ENCODE measurements at places on chromosomes 16 and 17.

- DNase-seq = no peak
These were observed 36.6 kb downstream of the BAHCC1 start for GRCh38 chr17:81431545-81432482.

DNA sequence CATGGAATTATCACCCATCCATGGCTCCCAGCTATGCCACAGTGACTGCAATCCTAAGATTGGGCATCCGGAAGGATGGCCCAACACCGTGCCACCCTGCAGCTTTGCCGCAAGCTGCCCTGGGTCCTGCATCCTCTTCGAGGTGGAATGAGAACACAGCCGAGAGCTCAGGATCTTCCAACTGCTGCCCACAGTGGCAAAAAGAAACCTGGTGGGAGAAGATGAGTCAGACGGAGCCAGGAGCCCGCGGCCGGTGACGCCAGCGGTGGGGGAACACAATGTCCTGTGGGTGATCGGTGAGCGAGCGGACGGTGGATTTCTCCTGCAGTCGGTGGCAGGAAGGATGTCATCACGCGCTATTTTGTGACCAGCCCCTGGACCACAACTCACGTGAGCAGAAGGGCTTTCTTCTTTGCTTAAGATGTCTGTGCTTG lies 20.1 kb downstream of the CD7 start:
- peak; percentile 82 for DNase-seq

GRCh38 chr16:80804526-80805383 lies at the start of gene CDYL2:
Gene CDYL2 (minus strand): TSS chr16:80804598. CDS start chr16:80804173, 425 bp downstream.
- peak; percentile 69 for DNase-seq

- no peak for DNase-seq
These were observed 26.3 kb downstream of the TXNDC11 start for GRCh38 chr16:11716336-11716735.

- no peak for DNase-seq
These were observed 38.4 kb downstream of the CHD9NB start for GRCh38 chr16:53014287-53014686.

GRCh38 chr16:89489040-89489897 lies 1.1 kb downstream of the ANKRD11 start:
- DNase-seq = peak; percentile 96

DNA sequence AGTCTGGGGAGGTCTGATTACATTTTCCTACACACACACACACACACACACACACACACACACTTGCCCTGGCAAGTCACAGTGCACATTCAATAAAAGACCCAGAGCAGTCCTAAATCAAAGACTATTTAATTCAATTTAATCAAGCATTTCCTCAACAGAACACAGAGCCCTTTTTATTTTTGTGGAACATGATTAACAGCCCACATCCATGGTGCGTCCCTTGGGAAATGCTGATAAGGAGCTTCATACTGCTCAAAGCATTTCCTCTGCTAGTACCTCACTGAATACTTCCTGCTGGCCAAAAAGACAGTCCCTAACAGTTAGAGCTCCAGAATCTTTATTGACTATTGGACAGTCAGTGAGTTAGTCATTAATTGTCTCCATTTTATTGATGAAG lies 43.1 kb upstream of the MYH10 start:
- DNase-seq = peak; percentile 57

DNA sequence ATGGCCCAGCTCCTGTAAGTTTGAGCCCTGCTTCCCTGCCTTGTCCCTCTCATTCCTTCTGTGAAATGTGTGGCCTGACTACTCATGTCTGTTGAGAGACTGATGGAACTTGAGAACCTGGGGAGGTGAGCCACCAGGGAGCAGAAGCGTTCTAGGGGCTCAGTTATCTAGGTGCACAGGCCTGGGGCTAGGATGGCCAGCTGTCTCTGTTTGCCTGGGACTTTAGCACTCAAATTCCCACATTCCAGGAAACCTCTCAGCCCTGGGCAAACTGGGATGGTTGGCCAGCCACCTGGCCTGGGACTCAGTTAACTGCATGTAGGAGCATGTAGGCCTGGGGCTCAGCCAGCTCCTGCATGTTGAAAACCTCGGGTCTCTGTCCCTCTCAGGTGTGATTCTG lies 9.3 kb upstream of the EPN3 start:
- DNase-seq = no peak

DNA sequence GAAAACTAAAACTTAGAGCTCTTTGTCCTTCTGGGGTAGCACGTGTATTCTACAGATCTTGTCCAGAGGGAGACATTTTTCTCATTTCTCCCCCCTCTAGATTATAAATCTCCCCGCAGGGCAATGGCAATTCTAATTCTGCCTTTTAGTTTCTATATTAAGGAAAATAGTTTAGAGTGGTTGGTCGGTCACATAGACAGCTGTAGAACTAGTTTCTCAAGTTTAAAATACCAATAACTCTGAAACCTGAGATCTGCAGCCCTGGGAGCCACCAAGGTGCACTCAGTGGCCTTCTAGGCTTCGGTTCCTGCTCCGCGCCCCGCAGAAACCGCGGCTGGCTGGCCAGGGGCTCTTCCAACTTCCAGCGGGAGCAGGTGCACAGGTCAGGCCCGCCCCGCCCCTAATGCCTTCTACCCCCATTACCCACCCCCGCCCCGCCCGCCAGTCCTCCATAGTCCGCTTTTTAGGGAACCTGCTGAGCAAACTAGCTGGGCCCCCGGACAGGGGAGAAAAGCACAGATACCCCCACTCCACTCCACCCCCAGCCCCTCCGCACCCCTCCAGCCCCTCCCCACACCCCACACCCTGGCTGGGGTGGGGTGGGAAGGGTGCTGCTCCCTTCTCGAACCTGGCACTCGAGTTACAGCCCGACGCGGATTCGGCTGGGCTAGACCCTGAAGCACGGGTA lies 431 bp downstream of the SLFN11 start:
- peak; percentile 17 for DNase-seq

GRCh38 chr17:79645777-79646088 lies 34.9 kb upstream of the RBFOX3 start:
- DNase-seq = no peak

DNA sequence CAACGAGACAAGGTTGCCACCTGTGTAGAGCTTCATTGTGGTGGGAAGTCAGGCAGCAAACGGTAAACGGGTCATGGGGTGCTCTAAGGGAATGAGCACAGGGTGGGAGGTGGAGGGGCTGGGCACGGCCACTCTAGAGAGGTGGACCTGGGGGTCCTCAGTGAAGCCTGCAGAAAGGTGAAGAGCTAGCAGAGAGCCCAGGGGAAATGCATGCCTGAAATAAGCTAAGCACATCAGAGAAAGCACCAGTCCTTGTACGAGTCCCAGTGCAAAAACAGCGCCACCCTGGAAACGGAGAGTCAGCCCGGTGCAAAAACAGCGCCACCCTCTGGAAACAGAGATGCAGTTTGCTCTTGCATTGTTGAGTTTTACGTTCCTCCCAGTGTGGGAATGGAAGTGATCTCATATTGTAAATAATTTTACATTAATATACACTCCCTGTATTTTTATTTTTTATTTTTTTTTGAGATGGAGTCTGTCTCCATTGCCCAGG lies 65.0 kb downstream of the TBC1D16 start:
- DNase-seq = peak; percentile 18

DNA sequence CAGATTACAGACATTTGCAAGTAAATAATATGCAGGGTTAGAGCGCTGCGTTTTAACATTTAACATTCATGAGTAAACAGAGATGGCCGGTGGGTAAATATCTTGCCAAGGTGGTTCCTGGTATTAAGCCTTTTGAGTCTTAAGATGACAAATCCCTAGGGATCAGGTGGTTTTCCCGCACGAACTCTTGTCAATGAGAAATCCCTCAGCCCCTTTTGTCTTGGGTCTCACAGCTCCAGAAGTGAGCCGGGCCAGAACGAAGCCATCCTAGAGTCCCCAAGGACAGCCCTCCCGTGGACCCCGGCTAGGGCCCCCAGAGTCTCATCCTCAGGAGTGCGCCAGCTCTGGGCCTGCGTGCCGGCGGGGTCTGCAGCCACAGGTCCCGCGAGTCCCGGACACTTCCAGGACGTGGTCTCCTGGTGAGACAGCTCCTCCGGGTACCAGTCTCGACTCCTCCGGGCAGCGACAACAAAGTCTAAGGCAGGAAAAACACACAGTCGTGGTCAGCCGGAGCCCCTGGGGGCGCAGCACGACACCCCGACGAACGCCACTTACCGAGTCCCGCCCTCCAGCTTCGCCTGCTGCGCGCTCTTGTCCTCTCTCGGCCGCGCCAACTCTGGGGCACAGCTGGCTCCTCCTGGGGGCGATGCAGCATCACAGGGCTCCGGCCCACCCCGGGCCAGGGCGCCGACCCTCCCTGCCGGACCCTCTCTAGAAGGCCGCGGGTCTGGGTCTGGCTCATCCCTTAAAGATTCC lies 13.3 kb downstream of the MIS12 start:
- peak; percentile 33 for DNase-seq

DNA sequence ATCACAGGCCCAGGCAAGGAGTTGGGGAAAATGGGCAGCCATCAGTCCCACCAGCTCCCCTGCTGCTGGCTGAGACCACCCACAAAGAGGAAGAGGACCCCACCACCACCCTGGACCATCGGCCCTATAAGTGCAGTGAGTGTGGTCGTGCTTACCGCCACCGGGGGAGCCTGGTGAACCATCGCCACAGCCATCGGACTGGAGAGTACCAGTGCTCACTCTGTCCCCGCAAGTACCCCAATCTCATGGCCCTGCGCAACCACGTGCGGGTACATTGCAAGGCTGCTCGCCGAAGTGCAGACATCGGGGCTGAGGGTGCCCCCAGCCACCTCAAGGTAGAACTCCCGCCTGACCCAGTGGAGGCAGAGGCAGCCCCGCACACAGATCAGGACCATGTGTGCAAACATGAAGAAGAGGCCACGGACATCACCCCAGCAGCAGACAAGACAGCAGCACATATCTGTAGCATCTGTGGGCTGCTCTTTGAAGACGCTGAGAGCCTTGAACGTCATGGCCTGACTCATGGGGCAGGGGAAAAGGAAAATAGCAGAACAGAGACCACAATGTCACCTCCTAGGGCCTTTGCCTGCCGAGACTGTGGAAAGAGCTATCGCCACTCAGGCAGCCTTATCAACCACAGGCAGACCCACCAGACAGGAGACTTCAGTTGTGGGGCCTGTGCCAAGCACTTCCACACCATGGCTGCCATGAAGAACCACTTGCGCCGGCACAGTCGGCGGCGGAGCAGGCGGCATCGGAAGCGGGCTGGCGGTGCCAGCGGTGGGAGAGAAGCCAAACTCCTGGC lies 3.6 kb downstream of the ZNF646 start:
- DNase-seq = no peak

DNA sequence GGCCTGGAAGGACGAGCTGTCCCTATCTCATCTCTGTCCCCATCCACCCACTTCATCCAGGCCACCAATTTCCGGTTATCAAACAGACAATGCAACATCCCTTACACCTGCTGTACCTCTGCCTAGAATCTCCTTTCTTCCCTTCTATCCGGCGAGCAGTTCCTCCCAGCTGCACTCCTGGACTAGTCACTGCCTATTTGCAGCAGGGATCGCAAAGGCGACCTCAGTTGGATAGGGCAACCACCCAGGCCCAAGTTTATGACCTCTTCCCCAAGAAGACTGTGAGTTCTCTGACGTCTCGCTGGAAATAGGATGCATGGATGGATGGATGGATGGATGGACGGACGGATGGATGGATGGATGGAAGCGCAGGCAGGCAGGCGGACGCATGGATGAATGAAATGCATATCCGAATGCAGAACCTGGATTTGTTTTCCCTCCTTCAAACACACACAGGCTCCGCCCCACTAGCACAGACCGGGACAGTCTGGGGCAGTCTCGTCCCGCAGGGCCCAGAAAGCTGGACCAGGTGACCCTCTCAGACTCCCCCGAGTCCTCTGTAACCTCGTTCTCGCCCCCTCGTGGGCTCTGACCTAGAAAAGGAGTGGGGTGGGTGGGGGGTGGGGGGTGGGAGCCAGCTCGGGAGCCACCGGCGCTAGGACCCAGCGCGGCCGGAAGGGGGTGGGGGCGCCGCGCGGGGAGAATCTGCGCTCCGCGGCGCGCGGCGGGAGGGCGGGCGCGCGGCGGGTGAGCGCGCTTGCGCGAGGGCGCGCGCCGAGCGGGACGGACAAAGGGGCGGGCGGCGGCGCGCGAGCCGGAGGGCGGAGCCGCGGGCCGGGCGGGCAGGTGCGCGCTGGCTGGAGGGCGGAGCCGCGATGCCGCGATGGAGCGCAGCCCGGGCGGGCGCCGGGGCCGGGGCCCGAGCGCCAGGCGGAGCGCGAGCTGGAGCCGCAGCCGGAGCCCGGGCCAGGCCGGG lies at the start of gene SBK1:
Gene SBK1 (plus strand): TSS at position 875 of the 976 bp plus-strand sequence. CDS start 24,867 bp downstream, outside the sequence.
- DNase-seq = peak; percentile 56

- peak; percentile 67 for DNase-seq
These were observed 10.3 kb upstream of the ZFHX3 start for GRCh38 chr16:73058221-73058615.

DNA sequence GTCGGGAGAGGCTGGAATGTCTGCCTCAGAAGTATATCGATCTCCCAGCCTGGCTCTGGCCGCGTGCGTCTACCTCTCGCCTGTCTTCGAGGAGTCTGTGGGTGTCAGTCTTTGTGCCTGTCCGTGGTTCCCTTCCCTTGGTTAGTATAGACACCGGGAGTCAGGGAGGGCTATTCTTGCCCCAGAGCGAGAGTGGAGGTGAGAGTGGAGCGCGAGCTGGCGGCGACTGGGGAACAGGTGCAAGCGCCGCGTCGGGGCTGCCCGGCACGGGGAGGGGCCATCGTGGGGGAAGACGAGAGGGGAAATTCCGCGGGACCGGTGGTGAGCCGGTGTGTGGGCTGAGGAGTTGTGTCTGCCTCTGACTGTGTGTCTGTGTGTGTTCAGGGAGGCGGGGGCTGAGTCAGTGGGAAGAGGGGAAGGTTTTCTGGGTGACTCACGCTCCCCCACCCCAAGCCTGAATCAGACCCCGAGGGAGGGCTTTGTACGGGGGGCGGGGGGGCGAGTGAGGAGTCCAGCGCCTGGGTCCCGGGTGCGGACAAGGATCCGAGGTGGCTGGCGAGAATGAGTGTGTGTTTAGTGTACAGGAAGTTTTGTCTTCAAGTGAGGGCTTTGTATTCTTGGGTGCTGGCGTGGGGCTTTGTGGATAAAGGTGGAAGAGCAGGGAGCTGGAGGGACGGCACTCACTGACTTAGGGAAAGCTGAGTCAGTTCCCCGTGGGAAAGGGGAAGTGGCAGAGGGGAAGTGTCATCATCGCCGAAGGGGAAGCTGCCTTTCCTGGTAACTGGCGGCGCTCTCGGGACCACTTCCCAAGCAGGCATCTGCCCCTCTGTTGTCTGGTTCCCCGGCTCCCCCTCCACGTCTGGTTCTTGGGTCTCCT lies 8.6 kb downstream of the KDM6B start:
- peak; percentile 93 for DNase-seq

GRCh38 chr17:74006371-74006770 lies 197.1 kb upstream of the RPL38 start:
- no peak for DNase-seq

DNA sequence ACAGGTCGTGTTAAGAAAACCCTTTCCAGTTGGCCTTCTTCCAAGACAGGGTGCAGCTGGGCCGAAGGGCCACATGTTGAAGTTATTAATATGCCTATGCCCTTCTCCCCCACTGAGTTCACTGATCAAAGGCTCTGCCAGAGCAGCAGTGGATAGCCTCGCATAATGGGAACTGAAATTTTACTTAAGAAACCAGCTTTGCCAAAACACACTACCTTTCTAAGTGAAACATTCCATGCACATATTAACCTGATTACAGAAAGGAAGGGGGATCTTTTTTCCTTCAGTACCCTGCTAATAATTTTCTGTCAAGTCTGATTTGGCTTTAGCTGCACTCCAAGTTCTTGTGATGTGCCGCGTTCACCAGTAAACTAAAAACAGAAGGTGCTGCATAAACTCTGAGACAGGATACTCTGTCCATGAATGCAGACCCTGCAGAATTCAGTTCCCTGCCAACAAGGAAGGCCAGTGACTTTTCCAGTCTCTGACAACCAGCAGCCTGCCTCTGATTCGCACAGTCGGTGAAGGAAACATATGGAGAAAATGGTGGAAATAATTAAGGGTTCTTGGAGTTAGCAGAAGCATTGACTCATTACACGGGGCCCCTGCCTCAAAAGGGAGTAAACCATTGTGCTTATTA lies 283.8 kb downstream of the ZFHX3 start:
- no peak for DNase-seq

All from EH (cell line).